ENCODE measurements at places on chromosomes 13 and 19.

DNA sequence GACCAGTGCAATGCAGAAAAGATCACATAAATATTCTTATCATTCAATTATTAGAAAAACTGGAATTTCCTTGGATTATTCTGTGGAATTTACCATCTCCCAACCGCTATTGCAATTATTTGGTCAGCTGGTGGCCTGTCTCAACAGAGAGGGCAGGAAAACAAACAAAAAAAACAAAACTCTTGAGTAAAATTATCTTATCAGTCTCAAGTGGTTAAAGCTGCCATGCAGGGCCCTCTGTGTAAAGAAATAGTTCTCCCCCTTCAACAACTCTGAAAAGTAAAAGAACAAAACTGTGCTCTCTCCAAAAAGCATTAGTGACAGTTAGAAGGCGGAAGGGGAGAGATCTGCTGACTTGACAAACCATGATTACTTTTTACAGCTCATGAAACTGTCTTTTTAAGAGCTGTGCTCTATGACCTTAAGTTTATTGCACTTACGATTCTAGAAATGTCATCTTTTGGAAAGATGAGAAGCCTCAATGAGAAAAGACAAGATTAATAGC, 152.3 kb downstream of the DLEU7 start:
- DNase-seq = no peak

DNA sequence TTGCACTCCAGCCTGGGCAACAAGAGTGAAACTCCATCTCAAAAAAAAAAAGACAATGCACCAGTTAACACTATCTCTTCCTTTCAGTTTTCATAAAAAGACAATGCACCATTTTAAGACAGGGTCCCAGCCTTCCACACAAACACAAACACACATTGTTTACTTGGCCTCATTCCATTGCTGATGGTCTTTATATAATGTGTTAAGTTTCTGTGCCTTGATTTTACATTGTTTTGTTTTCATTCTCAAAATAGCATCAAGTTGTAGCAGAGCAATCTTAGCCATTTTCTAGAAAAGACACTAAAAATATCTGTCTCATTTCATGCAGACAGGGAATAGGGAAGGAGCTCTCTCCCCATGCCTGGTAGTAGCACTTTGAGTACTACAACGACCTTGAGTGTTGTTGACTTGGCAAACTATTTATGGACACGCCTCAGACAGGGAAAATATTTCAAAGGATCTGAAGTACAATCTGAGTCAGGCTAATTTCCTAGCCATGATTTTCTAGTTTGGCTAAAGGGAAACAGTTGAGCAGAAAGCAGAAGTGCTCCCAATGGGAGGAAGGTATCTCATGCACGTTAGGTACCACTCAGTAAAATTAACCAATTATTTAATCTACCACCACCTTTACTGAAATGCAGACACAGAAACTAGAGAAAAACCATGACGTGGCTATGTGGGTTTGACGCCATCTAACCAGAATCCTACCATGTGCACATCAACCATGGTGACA, 120.6 kb downstream of the ABCC4 start:
- no peak for DNase-seq

- no peak for DNase-seq
Observed at GRCh38 chr13:30504081-30504480, 38.3 kb upstream of the HMGB1 start.

DNA sequence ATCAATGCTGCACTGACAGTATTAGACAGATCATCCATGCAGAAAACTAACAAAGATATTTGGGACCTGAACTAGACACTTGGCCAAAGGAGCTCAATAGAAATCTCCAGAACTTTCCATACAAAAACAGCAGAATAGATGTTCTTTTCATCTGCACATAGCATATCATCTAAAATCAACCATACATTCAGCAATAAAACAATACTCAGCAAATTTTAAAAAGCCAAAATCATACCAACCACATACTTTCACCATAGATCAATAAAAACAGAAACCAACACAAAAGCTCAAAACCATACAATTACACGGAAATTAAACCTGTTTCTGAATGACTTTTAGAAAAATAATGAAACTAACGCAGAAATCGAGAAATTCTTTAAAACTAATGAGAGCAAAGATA, 592.6 kb downstream of the SLITRK5 start:
- no peak for DNase-seq

- no peak for DNase-seq
Observed at GRCh38 chr13:104984296-104984818, 1551.1 kb downstream of the EFNB2 start.

- DNase-seq = no peak
Observed at GRCh38 chr13:74162135-74162534, 27.9 kb upstream of the KLF12 start.

DNA sequence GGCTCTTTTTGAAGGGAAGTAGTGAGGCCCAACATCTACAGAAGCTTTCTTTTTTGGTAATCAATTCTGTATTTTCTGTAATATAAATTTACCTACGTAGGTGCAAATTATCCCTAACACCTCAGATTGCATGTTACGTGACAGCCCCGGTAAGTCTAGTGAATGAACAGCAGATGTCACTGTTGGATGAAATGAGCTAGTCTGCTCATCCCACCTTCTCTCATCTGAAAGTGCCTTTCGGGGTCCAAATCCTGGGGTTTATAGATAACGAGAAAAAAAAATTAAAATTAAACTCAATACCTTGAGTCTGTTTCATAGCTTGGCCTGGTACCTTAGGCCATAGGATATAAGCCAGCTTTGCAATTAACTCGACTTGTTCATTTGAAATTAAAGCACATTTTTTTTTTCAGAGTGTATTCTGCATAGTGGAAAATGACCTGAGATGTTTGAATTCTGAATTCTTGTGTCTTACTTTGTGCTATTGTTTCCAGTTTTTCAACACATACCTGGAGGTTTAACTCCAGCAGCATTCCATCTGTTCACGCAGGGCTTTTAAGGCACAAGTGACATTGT, 548.2 kb downstream of the GPC5 start:
- DNase-seq = no peak

- no peak for DNase-seq
Observed at GRCh38 chr13:40330950-40331349, 335.5 kb downstream of the FOXO1 start.

DNA sequence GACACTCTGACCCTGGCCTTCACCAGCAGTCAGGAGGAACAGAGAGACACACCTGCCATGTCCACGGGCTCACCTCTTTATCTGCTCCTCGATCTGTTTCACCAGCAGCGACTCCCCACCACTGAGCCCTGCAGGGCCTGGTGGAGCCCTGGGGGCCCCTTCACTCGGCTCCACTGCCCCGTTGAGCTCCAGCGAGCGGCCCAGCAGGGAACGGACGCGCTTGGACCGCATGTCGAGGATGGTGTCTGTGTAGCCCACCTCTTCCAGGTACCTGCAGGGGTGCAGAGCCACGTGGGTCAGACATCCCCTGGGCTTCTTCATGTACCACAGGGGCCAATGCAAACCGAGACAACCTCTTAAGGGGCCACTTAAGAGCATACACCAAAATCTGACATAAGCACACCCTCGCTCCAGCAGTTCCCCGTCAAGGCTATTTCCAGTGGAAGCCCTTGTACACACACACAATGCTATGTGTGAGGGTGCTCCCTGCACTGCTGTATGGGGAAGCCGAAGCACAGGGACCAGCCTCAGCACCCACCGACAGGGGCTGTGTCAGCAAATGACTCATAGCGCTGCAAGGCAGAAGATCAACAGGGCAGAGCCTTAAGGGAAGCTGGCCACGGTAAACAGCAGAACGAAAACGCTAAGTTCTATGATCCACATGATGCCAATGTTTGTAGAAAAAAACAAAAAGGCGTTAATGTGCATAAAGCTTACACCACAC, 12.7 kb upstream of the FKRP start:
- no peak for DNase-seq

- no peak for DNase-seq
Observed at GRCh38 chr13:98648141-98648540, 71.2 kb upstream of the STK24 start.

DNA sequence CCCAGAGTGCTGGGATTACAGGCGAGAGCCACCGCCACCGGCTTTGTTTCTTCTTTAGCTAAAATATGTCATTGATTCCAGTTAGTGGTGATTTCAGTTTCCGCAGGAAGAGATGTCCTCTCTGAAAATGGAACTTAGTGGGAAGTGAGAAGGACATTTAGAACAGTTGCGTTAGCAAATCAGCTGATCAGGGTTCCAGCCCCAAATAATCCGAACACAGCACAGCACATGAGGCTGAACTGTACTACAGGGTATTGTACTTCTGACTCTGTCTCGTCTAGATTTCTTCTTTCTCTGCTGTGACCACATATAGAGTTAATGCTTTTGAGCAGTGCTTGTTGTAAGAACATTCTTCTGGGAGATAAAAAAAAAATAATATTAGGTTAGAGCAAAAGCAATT, 314.4 kb downstream of the MYO16 start:
- DNase-seq = no peak

- DNase-seq = no peak
Observed at GRCh38 chr19:1907563-1908363, 2.6 kb downstream of the ADAT3 start.

DNA sequence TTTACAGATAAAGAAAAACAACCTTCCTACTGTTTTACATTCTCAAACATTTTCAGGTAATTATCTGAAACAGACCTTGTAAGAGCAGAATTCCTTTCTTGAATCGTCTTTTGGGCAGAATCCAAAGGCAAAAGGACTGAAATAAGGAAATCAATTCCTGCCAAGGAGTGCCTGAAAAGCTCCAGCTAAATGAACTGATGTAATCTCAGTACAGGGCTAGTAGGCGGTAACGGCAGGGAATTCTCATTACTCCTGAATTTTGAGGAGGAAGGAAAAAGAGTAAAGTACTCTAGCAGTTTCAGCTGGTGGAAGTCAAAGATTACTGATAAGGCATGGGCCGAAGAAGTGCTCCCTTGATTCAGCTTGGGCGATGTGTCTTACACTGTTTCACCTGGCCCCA, 168.4 kb downstream of the PCDH9 start:
- no peak for DNase-seq

GRCh38 chr19:43569657-43570056, 5.7 kb downstream of the XRCC1 start:
- no peak for DNase-seq

GRCh38 chr13:33015791-33016323, 366 bp upstream of the KL start:
- DNase-seq = no peak

GRCh38 chr13:30429235-30429634, 6.9 kb downstream of the UBE2L5 start:
- no peak for DNase-seq

DNA sequence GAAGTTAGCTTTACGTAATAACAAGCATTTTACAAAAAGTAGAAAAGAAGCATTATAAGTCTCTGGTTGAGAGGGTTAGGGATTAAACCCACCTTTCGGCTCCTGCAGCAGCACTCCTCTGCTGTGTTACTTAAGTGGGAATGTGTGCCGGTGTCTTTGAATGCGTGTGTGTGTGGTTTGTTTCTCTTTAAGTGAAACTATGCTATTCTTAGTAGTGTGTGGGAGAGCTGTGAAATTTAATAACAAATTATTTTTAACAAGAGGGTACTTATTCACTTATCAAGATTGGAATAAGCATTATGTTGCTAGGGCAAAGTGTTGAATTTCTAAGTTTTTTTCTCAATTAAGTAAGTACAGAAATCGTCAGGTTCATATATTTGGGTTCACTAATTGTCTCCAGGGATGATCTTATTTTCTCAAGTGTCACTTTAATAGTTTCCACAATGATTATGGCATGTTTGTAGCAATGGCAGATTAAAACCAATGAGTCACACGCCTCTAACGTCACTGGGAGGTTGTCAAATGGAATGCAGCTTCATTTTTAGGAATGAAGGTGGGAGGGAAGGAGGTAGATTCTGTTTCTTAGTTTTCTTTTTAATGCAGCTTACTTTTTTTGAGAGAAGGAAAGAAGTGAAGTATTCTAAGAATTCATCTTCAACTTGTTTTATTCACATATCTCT, 151.3 kb downstream of the LMO7 start:
- no peak for DNase-seq

GRCh38 chr19:15223649-15224361, 8.4 kb downstream of the EPHX3 start:
- no peak for DNase-seq

- no peak for DNase-seq
Observed at GRCh38 chr13:39062004-39062403, 23.7 kb downstream of the NHLRC3 start.

- DNase-seq = no peak
Observed at GRCh38 chr13:94548382-94548781, 47.6 kb downstream of the TGDS start.

GRCh38 chr19:48466561-48467325, 2.4 kb upstream of the CYTH2 start:
- no peak for DNase-seq

GRCh38 chr19:55486971-55487923, 989 bp upstream of the SSC5D start:
- no peak for DNase-seq

- no peak for DNase-seq
Observed at GRCh38 chr19:10399878-10400277, 3.5 kb downstream of the CDC37 start.

DNA sequence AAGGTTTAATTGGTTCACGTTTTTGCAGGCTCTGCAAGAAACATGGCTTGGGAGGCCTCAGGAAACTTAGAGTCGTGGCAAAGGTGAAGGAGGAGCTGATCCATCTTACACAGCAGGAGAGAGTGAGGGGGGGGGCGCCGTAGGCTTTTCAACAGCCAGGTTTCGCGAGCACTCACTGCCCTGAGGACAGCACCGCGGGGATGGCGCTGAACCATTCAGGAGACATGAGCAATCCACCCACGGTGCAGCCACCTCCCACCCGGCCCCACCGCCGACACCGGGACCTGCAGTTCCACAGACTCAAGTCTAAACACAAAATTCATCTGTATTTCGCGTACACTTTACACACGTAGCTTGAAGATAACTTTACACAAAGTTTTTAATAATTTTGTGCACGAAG, 73.6 kb downstream of the KDM4B start:
- DNase-seq = no peak
